ENCODE measurements at places on chromosomes 1 and 21. TPM values are rescaled to one million over a fixed set of nuclear protein-coding genes. Genes with fewer than 3 reads are reported as not detected.

LYPD8 gene
- not detected for total RNA-seq

CFHR3 gene
- total RNA-seq, result 0.24 TPM

- H3K27me3 ChIP-seq, result no peaks in the 10 kb centered on the region
- H3K36me3 ChIP-seq, result no peaks in the 10 kb centered on the region
- H3K4me1 ChIP-seq, result no peaks in the 10 kb centered on the region
- H3K4me3 ChIP-seq, result no peak overlapping the region
- DNase-seq, result no peak
Observed at GRCh38 chr1:229109320-229109761, 161.6 kb upstream of the RAB4A start.

- no peaks in the 10 kb centered on the region for H3K27me3 ChIP-seq
- H3K4me3 ChIP-seq, result no peak overlapping the region
- no peaks in the 10 kb centered on the region for H3K36me3 ChIP-seq
- no peak for DNase-seq
Observed at GRCh38 chr1:216793973-216794372, 70.7 kb upstream of the ESRRG start.

GRCh38 chr21:44384968-44385367 lies 31.5 kb downstream of the TRPM2 start:
- H3K36me3 ChIP-seq, result no peaks in the 10 kb centered on the region
- H3K27me3 ChIP-seq, result no peaks in the 10 kb centered on the region
- no peak overlapping the region for H3K4me3 ChIP-seq
- H3K27ac ChIP-seq, result no peak overlapping the region
- DNase-seq, result no peak

SMCP gene
- not detected for total RNA-seq

GRCh38 chr1:157241185-157241538 lies 103.0 kb upstream of the ETV3 start:
- H3K4me1 ChIP-seq, result peaks cover 4% of the 10 kb centered on the region
- no peaks in the 10 kb centered on the region for H3K27me3 ChIP-seq
- DNase-seq, result no peak
- peak overlapping the region; percentile 78 for H3K27ac ChIP-seq
- H3K36me3 ChIP-seq, result no peaks in the 10 kb centered on the region

USH2A gene
- total RNA-seq, result not detected

DAB1 gene
- 1.9 TPM for total RNA-seq

CTSE gene
- 63.6 TPM for total RNA-seq

DNA sequence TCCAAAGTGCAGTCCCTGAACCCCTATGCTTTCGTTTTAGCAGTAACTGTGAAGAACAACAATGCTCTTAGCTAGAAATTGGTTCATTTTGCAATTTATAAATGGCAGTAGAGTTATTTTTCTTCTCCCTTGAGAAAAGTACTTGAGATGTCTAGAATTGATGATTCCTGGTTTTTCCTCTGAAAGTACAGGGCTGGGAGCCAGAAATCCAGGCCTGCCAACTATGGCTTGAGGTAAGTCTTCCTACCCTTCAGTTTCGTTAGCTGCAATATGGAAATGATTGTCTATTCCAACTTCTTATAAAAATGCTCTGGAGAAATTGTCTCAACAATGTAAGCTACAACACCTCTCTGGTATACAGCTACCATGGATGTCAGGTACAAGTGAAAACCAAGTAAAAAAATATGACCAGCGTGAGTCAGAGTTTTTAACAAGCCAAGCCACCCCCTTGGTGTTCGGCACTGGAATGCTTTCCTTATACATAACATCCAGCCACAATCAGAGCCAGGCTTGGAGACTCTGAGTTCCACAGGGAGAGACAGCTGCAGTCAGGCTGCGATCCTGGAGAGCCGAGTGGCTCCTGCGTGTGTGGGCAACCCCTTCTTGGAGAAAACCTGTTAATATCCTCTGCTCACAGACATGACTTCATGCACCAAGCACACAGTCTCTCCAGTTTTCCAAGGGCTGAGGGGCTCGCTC lies 22.0 kb downstream of the TSPAN2 start:
- H3K36me3 ChIP-seq, result no peaks in the 10 kb centered on the region
- no peaks in the 10 kb centered on the region for H3K27me3 ChIP-seq
- H3K4me3 ChIP-seq, result no peak overlapping the region
- H3K4me1 ChIP-seq, result peaks cover 5% of the 10 kb centered on the region

DNA sequence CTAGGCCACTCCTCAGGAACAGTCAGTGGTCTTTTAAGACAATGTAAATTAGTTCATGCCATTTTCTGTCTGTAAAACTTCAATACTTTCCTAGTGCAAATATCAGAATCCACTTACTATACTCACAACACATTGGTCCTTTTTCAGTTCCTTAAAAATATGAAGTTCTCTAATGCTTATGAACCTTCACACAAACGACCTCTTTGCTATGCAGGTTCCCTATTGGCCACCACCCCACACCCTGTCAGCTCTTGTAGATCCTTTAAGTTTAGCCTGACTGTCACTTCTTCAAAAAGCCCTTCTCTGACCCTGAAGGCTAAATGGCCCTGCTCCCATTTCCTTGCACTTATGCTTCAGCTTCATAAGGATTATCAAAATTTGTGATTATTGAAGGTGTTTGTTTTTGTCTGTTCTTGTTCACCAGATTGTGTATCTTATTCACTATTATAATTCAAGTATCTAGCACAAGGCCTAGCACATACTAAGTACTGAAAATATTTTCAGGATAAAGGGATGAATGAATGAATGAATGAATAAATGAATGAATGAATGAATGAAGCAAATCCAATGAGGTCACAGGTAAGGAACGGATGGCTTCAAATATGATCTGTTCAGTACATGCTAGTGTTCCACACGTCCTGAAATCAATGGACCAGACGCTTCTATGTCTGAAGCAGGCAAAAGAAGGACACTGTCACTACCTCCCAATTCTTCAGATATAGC lies 373.9 kb downstream of the VAV3 start:
- H3K27me3 ChIP-seq, result no peaks in the 10 kb centered on the region
- H3K4me1 ChIP-seq, result no peaks in the 10 kb centered on the region
- no peaks in the 10 kb centered on the region for H3K36me3 ChIP-seq
- H3K27ac ChIP-seq, result no peak overlapping the region
- no peak for DNase-seq
- H3K4me3 ChIP-seq, result no peak overlapping the region

DNA sequence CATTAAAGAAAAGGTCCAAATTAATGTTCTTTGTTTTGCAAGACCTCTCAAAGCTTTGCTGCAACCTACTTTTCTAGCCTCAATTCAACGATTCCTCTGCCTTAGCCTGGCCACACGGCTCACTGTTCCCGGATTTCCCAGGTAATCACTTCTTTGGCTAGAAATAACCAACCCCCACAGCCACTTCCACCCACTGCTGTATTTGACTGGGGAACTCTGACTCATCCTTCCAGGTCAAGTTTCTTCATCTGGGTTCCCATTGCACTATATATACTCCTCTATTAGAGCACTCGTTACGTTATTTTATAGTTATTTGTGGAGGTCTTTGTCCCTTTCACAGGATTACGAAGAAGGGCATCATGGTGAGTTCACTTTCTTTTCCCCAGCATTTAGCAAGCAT lies 185.9 kb downstream of the CACNA1E start:
- no peak overlapping the region for H3K4me3 ChIP-seq
- no peak for DNase-seq
- no peaks in the 10 kb centered on the region for H3K36me3 ChIP-seq
- H3K4me1 ChIP-seq, result no peaks in the 10 kb centered on the region
- no peak overlapping the region for H3K27ac ChIP-seq

GRCh38 chr1:34787461-34788420 lies 5.1 kb upstream of the GJA4 start:
- no peak overlapping the region for H3K27ac ChIP-seq
- H3K4me3 ChIP-seq, result no peak overlapping the region
- peaks cover 15% of the 10 kb centered on the region for H3K27me3 ChIP-seq
- H3K4me1 ChIP-seq, result peaks cover 7% of the 10 kb centered on the region
- no peaks in the 10 kb centered on the region for H3K36me3 ChIP-seq
- DNase-seq, result no peak

DNA sequence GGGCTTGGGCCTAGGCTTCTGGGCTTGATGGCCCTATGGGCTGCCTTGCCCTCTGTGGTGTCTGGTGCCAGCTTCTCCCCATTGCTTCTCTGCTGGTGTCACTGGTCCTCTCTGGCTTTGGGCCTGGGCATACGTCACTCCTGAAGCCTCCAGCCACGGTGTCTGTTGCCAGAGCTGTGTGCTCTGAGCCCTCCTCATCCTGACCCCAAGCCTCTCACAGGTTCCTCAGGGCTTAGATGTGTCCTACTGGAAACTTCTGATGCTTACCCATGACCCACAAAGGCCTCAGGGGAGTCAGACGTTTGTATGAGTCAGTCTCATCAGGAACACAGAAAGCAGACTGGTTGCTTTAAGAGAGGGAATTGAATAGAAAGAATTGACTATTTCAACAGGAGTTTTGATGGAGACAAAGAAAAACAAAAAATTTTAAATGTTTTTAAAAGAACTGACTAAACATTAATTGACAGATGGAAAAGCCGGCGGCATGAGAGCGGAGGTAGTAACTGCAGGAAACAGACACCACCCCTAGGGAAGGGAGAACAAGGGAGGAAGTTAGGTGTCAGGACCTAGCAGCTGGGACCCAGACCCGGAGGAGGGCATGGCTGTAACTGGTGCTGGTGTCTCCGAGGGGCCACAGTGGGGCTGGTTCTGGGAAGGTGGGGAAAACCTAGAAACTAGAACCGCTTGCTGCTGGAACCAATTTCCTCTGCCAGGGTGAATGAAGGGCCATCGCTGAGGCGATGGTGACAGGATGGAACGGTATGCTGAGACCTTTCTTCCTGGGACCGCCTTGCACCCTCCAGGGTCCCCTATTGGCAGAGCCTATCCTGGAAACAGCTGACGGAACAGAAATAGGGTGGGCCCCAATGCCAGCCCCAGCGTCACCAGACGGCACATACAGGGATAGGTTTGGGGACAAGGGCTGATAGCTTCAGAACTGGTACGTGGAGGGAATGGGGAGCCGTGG lies 40.0 kb upstream of the CITED4 start:
- H3K36me3 ChIP-seq, result no peaks in the 10 kb centered on the region
- H3K27ac ChIP-seq, result no peak overlapping the region
- peaks cover 17% of the 10 kb centered on the region for H3K4me1 ChIP-seq
- no peak overlapping the region for H3K4me3 ChIP-seq
- no peaks in the 10 kb centered on the region for H3K27me3 ChIP-seq
- no peak for DNase-seq

FAM131C gene
- not detected for total RNA-seq

RIPK4 gene
- total RNA-seq, result 8.7 TPM

DNA sequence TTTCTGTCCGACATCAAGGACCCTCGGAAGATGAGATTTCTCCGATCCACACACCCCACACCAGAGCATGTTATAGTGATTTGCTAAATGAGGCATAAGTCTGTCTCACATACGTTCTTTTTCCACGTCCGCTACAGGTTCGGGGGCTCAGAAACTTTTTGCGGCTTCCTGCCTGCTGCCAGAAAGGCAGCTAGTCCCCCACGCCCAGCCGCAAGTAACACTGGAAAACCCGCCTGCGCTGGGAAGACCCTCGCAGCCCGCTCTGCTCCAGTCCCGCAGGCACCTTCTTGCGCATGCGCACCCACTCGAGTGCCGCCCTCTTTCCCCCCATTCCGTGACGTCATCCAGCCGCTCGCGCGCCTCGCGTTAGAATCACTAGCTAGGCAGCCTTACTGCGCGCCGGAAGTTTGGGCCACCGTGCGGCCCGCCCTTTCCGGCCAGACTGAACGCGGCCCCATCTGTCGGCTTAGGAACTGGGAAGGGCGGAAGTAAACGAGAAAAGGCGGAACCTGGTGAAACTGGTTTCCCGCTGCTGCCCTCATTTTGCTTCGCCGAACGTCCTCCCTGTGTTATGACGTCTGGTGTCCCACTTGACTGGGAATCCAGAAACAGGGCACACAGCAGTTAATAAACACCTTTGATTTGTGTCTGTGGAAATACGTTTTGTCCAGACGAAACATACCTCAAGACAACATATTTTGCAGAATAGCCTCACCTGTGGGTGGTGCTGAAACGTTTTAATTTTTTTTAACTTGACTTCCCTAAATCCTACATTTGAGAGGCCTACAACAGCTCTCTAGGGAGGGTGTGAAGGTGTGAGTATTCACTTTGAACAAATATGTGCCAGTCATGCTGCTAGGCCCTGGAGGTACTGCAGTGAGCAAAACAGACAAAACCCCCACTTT lies at the start of gene C1orf74:
TSS of gene C1orf74 (minus strand) at position 295 of the 905 bp plus-strand sequence. CDS start 925 bp downstream, outside the sequence.
- peaks cover 15% of the 10 kb centered on the region for H3K4me1 ChIP-seq
- H3K36me3 ChIP-seq, result peaks cover 8% of the 10 kb centered on the region
- H3K4me3 ChIP-seq, result peak within 1 kb of the TSS; percentile 64
- peak; percentile 99 for DNase-seq

DNA sequence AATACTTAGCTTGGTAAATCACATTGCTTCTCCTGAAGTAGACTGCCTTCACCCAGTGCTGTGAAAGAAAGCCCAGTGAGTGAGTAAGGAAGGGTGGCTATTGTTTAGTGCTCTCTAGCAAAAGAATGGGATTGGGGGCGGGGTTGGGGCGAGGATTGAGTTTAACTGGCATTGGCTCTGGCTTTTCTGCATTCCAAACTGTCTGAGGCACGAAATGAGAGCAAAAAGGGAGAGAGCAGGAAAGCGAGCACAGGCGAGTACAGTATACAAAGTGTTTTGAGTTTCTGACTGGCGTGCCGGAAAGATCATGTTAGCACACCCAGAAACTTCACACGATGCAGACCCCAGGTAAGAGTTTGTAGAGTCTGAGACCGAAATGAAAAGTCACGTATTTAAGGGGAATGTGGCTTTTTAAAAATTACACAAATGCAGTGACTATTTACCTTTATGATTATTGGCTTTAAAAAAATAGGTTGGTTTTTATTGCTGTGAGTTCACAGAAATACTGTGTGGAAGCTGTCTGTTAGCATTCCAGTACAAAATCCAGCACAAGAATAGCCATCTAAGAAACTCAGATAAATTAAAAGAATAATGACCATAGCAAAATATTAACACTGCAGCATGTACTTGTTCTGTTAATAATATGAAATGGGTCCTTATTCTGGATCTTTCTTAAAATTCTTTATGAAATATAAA lies 155.4 kb downstream of the CLEC20A start:
- peak; percentile 75 for DNase-seq
- no peaks in the 10 kb centered on the region for H3K27me3 ChIP-seq
- no peaks in the 10 kb centered on the region for H3K36me3 ChIP-seq
- H3K4me3 ChIP-seq, result peak overlapping the region; percentile 10
- no peak overlapping the region for H3K27ac ChIP-seq

- no peak for DNase-seq
- H3K4me3 ChIP-seq, result no peak overlapping the region
- H3K36me3 ChIP-seq, result no peaks in the 10 kb centered on the region
- H3K27me3 ChIP-seq, result peaks cover 33% of the 10 kb centered on the region
- no peak overlapping the region for H3K27ac ChIP-seq
Observed at GRCh38 chr1:159211331-159212136, 6.9 kb downstream of the ACKR1 start.

DNA sequence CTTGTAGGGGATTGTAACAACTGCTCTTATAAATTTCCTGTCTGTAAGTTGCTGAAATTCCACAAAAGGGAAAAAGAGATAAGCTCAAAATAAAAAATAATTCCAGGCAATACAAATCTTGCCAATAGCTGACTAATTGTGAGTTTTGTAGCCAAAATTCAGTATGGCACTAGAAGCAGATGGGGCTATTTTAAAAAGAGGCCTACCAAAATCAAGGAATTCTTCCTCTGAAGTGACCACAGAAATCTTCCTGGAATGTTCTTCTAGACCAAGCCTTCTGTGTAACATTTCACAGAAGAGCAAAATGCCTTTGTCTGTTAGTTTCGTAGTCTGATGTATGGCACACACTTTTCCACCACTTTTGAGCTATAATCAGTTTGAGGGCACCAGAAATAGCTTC lies 127.6 kb downstream of the CYYR1 start:
- H3K27me3 ChIP-seq, result no peaks in the 10 kb centered on the region
- no peak overlapping the region for H3K4me3 ChIP-seq
- no peaks in the 10 kb centered on the region for H3K4me1 ChIP-seq
